CD4-positive, alpha-beta T cell treated with Interleukin-6 at 100 ng/mL for 8 hours (primary cell): ENCODE measurements at places on chromosomes 4 and X.

- no peak for DNase-seq
These were observed 351.6 kb downstream of the GPM6A start for GRCh38 chr4:175460414-175460813.

GRCh38 chr4:53786632-53787031 is 195.3 kb upstream of the LNX1 start:
- DNase-seq, result no peak

GRCh38 chr4:9994246-9994847 is 26.9 kb downstream of the SLC2A9 start:
- no peak for DNase-seq

- DNase-seq, result no peak
These were observed 194.8 kb upstream of the RASGEF1B start for GRCh38 chr4:81666491-81666890.

- DNase-seq, result no peak
These were observed 53.6 kb downstream of the OSTC start for GRCh38 chr4:108703966-108704365.

DNA sequence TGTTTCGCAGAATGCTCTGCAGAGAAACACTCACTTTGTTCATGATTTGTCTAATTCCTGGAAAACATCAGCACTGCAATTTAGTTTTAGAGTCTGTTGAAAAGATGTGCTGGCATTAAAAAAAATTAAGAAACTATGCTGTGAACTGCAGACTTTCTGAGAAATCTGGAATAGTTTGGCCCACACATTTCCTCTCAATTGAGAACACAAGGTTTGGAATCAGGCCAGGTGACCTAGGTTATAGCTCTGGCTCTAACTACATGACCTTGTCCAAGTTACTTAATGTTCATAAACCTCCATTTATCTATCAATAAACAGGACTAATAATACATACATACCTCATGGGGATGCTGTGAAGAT is 61.4 kb upstream of the ENPEP start:
- no peak for DNase-seq

- DNase-seq, result no peak
These were observed 79.7 kb upstream of the GNPDA2 start for GRCh38 chr4:44806071-44806470.

DNA sequence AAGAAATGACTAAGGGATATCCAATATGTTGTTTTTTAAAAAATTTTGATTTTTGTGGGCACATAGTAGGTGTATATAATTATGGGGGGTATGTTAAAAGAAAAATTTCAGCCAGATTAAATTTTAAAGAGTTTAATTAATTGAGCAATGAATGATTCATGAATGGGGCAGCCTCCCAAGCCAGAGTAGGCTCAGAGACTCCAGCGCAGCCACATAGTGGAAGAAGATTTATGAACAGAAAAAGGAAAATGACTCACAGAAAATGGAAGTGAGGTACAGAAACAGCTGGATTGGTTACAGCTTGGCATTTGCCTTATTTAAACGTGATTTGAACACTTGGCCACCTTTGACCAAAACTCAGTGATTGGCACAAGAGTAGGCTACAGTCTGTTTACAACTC is 91.7 kb downstream of the SPATA18 start:
- DNase-seq, result no peak

- no peak for DNase-seq
These were observed 324.3 kb downstream of the GPAT3 start for GRCh38 chr4:83860200-83860599.

- no peak for DNase-seq
These were observed 33.5 kb downstream of the PCDH19 start for GRCh38 chrX:100376576-100376975.

DNA sequence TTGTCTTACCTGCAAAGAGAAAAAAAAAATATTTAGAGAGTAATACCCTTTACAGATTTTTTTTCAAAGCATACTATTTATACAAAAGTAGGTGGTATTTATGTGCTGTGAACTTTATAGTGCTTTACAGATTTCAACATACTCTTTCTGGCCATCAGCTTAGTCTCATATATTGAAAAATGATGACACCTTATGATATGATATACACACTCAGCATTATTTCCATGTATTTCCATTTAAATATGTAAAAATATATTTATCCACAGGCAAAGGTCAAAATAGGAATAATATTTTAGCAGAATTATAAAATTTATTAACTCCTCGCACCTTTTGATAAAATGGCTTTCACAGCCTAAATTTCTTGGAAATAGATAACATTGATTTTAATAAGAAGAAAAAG is 815.8 kb upstream of the EPHA5 start:
- no peak for DNase-seq

DNA sequence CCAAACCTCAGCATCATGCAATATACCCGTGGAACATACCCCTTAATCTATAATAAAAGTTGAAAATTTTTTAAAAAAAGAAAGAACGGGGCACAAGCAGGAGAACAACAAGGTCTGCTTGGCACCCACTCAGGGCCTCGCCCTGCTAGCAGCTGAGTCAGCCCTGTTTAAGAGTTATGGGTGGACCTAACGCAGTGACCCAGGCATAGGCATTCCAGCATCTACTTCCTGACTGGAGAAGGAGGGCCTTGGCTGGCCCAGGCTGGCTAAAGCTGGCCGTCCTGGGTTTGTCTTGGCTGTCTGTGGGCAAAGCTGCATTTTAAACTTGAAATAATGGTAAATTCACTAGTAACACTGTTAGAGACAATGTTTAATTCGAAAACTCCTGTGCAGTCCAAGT is 236.7 kb upstream of the PGRMC2 start:
- no peak for DNase-seq

DNA sequence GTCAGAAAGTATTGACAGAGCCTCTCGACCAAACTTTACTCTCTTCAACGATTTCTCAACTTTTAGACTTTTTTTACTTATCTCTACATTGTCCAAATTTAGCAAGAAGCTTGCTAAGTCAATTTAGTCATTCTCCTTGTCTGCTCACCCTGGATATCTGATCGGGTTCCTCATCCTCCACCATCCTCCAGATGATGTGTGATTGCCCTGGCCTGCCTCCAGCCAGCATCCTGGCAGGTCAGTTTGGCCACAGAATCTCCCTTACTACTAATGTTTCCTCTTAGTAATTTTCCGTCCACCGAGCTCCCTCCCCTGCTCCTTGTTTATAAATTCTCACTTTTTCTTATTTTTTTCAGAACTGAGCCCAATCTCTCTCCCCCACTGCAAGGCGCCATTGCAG is 167.9 kb upstream of the ZFP42 start:
- DNase-seq, result no peak

- DNase-seq, result no peak
These were observed 52.1 kb downstream of the RTL5 start for GRCh38 chrX:72079607-72080006.

GRCh38 chr4:155578726-155579370 is 87.8 kb upstream of the GUCY1A1 start:
- no peak for DNase-seq

DNA sequence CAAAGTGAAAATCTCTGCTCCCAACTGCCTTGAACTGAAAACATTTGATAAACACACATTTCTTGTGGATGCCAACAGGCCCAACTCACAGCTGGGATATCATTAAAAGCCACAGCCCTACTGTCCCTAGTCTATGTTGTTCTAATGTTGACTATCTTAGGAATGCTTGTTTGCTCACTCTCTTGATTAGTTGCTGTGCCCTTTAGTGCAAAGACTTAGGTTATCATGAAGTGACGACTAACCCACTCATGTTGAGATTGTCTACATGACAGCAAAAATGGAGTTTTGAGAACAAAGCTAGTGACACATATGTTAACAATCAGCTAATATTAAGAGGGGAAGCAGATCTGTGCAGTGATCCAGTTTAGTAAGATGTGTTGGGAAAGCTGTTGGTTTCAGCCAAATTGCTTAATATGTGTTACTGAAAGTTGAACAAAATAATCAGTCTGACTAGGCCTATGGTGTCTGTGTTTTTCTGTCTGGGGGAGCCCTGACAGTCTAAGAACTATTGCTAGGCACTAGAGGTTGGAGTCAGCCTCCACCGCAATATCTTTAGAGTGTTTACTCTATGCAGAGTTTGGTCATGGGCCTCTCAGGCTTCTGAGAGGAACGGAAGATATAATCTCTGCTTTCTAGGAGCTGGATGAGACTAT is 125.5 kb downstream of the ATG4A start:
- no peak for DNase-seq

DNA sequence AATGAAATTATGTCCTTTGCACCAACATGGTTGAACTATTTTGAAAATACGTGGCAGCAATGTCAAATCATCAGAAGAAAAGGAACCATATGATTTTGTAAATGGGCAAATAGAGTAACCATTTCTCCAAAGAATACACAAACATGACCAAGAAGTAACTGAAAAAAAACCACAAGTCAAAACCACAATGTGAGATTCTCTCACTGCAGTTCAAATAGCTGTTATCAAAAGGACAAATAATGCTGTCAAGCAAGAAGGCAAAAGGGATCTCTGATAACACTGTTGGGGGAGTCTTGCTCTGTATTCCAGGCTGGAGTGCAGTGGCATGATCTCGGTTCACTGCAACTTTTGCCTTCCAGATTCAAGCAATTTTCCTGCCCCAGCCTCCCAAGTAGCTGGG is 280.8 kb upstream of the ZCCHC13 start:
- no peak for DNase-seq

- DNase-seq, result no peak
These were observed 1394.2 kb upstream of the PCDH7 start for GRCh38 chr4:29326004-29326403.

DNA sequence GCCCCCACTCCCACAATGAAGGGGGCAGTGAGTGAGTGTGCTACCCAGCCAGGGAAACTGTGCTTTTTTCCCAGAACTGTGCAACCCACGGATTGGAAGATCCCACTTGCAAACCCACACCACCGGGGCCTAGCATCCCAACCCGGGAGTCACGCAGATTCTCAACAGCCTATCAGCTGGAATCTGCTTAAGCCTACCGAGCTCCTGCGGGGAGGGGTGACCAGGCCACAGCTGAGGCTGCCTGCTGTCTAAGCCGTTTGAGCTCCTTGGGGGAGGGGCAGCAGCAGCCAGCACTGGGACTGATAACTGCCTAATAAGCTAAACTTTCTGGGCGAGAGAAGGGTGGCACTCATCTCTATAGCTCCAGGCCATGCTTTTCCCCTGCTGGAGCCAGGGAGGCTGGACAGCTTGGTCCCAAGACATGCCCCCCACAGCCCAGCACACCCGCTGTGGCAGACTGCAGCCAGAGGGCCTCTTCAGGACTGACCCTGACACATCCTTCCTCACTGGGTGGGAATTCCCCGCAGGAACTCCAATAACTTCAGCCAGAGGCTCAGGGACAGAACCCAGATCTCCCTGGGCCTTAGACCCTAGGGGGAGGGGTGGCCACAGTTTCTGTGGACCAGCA is 161.3 kb upstream of the MAGEB18 start:
- no peak for DNase-seq

GRCh38 chr4:123588631-123589241 is 192.1 kb downstream of the SPRY1 start:
- DNase-seq, result no peak

GRCh38 chrX:2691543-2692220 is 587 bp downstream of the CD99 start:
- DNase-seq, result no peak

- DNase-seq, result no peak
These were observed 65.3 kb upstream of the SHISA3 start for GRCh38 chr4:42331914-42332368.

GRCh38 chrX:146186540-146186939 is 368.9 kb downstream of the SLITRK2 start:
- no peak for DNase-seq

GRCh38 chr4:38242101-38242500 is 281.9 kb downstream of the PTTG2 start:
- no peak for DNase-seq

DNA sequence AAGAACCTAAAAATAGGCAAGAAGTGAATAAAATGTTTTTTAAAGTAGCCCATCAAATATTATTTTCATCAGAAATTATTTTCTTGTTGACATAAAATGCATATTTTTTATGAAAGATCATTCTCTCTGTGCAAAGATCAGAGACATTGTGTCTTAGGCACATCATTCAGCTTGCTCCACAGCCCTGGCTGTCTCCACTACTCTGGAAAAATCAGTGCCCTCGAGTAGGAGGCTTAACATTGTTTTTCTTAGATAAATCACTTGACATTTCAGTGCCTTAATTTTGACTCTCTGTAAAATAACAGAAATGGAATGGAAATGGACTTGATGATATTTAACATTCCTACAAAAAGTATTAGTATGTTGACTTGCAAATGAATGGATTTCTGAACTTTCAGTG is 77.9 kb downstream of the FAT4 start:
- no peak for DNase-seq

DNA sequence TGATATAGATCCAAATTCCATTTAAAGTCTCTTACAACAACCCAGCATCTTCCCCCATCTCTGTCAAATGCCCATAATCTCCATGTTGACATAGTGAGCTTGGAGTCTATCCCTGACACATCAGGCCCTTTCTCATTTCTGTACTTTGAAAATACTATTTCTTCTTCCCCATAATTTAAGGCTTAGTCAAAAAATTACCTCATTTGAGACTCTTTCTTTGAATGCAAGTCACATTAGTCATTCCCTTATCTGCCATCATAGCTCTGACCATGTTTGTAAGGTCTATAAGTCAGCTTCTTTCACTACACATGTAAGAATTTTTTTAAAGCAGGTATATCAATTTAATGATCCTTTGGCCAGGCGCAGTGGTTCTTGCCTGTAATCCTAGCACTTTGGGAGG is 99.9 kb downstream of the DDX60 start:
- no peak for DNase-seq

DNA sequence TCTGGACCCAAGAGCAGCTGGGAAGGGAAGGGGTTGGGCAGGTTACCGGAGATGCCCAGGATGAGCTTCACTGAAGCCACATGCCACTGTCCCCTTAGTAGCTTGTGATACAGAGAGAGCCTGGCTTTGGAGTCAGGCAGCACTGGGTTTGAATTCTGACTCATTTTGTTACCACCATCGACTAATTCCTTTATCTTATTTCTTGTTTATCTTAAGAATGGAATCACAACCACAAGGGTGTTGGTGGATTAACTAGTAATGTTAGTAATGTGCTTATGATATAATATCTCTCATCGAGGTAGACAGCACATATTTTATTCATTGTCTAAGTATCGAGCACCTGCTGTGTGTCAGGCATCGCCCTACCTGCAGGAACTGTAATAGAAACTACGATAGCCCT is 17.7 kb upstream of the STX18 start:
- DNase-seq, result no peak

- no peak for DNase-seq
These were observed 34.8 kb downstream of the ASMT start for GRCh38 chrX:1649621-1650020.

DNA sequence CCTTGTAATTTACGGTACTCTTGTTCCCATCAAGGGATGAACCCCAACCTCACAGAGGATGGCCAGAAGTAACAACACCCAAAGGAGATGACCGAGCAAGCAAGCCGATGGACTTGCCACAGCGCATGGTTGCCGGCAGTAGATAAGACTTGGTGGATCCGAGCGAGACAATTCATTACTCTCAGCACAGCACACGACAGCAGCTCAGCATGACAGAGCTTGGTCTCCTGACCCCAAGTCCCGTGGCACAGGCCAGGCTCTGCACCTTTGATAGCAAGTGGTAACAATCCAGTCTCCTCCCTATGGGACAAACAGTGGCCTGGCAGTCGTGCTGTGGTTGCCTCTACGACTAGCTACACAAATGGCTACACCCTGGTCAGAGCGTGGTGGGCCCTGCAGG is 26.3 kb downstream of the RWDD4 start:
- no peak for DNase-seq
